ENCODE measurements at places on chromosomes 1 and 21.

DNA sequence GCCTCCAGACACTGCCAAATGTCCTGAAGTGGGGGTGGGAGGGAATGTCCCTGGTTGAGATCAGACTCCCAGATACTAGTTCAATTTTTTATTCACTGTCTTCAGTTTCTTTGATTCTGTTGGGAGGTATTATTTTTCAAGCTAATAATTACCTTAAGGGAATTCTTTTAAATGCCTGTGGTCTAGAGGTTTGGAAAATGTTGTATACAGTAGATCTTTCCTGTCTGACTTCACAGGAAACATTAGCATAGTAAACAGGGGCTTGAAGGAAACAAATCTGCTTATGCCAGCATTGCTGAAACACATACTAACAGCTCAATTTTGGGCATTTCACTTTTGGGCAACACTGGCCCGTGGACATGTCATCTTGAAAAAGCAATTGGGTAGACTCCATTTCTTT is 84.3 kb upstream of the HP1BP3 start:
- no peak for DNase-seq

DNA sequence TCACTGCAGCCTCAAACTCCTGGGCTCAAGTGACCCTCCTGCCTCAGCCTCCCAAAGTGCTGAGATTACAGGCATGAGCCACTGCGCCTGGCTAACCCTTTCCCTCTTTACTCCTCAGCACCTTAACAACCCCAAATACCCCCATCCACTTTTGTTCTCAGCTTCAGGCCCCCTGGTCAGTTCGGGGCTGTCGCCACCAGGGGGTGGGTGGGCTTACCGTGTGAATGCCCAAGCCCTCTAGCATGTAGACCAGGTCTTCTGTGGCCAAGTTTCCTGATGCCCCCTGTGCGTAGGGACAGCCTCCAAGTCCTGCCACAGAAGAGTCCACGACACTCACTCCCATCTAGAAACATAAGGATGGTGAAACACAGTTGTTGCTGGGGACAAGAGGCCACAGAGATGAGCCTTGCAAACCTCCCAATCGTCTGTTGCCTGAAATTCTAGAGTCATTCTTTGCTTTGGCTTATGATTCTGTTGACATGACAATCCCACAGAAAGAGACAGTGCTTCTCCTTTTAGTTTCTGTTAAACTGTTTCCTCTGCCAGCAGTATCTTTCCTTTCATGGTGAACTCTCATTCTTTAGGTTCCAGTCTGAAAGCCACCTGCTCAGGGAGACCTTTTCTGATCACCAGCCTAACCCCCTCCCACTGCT is 3.8 kb upstream of the GALE start:
- peak; percentile 44 for DNase-seq

DNA sequence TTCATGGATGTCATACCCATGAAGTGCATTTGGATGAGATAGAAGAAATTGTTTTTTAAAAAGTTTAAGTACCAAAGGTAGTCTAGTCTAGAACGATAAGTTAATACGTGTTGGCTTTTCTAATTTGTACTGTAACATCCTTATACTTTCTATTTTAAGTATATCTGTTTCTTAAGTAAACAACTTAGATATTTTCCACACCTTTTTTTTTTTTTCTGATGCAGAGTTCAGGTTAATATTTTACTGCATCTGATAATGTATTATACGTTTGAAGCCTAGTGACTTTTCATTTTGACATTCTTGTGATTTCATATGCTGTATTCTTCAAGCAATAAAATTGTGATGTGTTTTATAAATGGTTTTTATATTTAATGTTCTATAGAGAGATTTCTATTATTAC is 16.5 kb downstream of the DR1 start:
- no peak for DNase-seq

- DNase-seq = no peak
Observed at GRCh38 chr1:37438037-37438868, 36.1 kb upstream of the ZC3H12A start.

DNA sequence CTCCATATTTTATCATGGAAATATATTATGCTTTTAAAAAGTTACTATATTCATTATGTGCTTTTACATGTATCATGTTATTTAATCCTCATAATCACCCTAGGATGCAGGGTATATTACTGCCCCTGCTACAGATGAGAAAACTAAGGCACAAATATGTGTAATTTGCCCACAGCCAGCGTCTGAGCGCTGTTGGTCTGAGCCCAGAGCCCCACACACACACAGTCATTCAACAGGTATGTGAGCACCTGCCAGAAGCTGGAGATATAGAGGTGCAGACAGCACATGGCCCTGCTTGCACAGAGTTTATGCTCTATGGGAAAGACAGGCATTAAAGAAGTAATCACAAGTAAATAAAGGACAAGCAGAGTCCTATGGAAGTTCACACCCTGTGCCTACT is 49.8 kb upstream of the SEC16B start:
- DNase-seq = no peak

DNA sequence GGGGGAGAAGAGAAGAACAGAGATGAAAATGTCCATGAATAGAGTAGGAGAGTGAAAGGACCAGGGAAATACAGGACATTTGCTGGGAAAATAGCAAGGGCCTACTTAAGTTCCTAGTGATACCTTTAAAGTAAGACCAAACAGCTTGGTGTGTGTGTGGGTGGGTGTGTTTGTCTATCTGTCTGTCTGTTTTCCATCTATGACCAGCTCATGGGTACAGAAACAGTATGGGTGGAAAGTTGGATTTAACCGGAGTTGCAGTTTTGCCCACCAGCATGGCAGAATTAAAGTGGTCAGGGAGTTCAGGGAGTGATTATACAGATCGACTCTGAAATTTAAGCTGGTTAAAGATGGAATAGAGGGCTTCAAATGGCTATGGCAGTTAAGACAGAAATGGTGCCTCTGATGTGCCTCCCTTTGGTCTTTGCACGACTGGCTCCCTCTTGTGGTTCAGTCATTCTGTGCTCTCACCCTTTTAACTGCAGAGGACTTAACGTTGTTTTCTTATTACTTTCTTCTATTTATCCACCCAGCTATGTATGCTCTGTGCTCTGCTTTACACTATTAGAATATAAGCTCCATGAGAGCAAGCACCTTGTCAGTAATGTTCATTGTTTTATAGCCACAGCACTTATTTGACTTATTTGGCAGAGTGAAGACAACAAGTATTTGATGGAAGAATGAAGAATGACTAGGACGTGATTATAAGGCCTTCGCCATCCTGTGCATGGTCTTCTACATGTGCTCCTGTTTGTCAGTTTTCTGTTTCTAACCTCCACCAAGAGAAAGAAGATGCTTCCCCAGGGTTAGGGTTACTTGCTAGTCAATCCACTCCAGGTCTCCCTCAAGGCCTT is 72.7 kb upstream of the AK4 start:
- DNase-seq = peak; percentile 62

GRCh38 chr1:94002046-94002787 is 93.0 kb upstream of the GCLM start:
- no peak for DNase-seq

DNA sequence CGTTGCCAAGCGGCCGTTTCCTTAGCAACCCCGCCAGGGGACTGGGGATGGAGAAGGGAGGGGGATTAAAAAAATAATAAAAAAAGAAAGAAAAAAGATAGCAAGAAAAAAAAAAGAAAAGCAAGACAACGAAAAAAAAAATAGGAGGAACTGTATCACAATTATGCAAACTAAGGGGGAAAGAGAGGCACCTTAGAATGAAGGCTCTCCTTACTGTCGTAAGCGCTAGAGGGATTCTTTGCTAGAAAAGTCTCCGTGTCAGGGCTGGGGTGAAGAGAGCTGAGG is 625 bp upstream of the NEGR1 start:
- DNase-seq = no peak

- DNase-seq = no peak
Observed at GRCh38 chr1:230278376-230278775, 147.8 kb downstream of the PGBD5 start.

DNA sequence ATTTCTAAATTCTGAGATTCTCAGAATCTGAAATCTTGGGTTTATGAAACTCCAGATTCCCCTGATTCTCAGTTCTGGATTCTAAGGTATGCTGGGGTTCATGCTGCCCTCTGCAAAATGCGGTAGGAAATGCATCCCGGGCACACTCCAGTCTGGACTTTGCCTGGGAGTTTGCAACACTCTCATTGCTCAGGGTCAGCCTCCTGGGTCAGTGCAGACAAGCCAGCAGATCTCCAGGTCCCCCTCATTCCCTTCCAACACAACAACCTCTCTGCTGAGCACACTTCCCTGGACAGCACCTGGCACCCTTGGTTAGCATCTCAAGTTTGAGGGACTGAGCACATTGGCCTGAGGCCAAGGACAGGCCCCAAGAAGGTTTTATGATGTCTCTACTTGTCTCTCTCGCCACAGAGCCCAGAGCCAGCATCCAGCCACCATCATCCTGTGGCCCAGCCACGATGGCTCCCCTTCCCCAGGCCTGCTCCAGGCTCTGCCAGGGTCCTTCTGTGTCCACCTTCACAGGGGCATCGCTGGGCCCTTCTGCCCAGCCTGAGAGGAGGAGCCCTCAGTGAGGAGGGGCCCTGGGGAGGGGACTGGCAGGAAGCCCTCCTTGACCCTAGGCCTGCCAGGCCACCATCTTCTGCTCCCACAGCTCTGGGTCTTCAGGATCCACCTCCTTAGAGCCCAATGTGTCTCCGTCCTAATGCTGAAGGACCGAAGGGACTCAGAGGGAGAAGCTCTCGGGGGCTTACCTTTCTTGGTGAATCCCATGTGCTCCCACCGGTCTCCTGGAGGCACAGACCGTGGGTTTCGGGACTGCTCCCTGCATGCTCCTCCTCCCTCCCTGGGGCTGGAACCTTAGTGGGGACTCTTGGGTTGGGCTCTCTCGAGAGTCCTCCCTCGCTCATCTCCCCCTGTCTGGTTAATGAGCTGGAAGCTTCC is 550.7 kb downstream of the PTPRU start:
- no peak for DNase-seq

DNA sequence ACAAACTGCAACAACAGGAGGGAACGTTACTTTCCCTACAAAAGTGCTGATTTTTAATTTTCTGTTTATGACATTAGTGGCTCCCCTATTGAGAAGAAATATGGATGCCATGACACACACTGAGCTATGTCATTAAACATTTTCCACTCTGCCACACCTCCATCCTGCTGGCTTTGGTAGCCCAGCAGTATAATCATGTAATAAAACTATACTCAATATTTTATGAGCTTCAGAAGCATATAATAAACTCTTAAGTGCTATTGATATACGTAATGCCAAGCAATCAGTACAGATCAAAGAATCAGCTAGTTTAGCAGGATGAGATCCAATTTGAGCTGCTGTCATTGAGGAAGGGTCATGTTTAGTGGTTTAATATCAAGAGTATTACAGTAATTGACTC is 141.3 kb upstream of the LRRC7 start:
- no peak for DNase-seq

- no peak for DNase-seq
Observed at GRCh38 chr1:180489976-180490375, 12.4 kb downstream of the ACBD6 start.

GRCh38 chr1:2980073-2980791 is 41.0 kb upstream of the ACTRT2 start:
- no peak for DNase-seq

- DNase-seq = no peak
Observed at GRCh38 chr1:34277150-34277549, 100.4 kb downstream of the C1orf94 start.

GRCh38 chr1:229769006-229769405 is 143.0 kb downstream of the URB2 start:
- no peak for DNase-seq

GRCh38 chr1:111553196-111553595 is 49.8 kb upstream of the ADORA3 start:
- no peak for DNase-seq

GRCh38 chr21:41819236-41819855 is 52.5 kb upstream of the RIPK4 start:
- DNase-seq = no peak

DNA sequence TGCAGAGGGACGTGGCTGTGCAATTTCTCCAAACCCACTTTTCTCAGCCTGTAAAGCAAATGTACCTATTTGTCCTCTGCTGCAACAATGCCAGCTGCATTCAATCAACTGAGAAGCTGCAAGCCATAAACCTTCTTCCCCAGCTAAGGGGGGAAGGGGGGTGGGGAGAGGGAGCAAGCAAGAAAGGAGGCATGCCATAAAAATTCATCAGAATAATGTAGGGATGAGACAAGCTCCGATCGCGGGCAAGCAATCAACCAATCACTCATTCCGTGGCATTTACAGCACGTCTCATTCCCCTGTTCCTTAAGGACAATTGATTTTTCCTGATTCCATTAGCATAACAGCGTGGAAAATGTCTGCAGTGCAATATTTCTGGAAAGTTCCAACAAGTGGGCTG is 144.8 kb downstream of the DMRTA2 start:
- no peak for DNase-seq

DNA sequence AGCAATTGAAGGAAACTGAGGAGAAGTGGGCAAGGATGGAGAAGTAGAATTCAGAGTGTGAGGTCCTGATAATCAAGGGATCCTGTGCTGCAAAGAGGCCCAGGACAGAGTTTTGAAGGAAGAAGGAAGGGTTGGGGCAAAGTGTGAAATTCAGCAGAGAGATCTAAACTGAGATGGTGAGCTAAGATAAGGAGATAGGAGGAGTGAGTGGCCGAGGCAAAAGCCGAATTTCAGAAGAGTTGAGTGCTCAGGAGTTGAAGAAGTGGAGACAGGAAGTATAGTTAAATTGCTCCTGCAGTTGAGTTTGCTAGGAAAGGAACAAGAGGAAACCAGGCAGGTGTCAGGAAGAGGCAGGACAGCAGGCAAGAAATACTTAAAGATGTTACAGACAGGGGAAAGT is 16.4 kb upstream of the MAPKAPK2 start:
- no peak for DNase-seq

GRCh38 chr1:11650331-11650991 is 3.8 kb downstream of the FBXO2 start:
- peak; percentile 91 for DNase-seq

- DNase-seq = no peak
Observed at GRCh38 chr1:33394770-33395169, 36.1 kb downstream of the PHC2 start.

GRCh38 chr1:11362547-11363021 is 89.6 kb downstream of the UBIAD1 start:
- DNase-seq = peak; percentile 54

- DNase-seq = no peak
Observed at GRCh38 chr1:194056169-194056568, 869.8 kb upstream of the B3GALT2 start.

DNA sequence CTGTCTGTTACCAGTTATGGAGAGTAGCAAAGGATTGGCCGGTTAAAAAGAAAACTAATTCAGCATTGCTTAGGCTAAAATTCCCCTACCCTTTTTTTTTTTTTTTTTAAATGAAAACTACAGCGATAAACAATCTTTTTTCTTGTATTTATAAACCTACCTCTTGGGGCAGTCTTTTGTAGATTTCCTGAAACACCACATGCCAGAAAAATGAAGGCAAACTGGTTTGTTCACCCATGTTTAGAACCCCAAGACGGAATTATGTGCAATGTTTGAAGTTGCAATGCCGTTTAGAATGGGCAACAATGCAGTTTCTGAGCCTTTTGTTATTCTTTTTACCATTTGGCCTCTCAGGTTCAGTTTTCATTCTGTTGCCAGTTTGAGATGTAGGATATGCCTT is 59.1 kb downstream of the PRDM2 start:
- peak; percentile 41 for DNase-seq

DNA sequence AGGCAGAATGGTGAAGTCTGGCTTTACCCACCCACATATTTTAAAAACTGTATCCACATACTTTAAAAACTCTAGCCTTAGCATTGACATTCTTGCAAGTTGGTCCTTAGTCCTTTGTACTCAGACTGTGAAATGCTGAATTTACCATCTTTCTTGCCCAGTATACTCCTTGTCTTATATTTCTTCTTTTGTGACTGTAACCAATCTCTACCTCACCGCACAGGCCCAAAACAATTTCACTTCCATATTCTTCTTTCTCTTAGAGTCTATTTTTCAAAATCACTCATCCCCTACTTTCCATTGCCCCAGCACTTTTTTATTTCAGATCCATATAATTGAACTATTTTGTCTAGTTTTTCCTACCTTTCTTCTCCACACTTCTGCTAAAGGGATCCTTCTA is 892.4 kb upstream of the B3GALT2 start:
- no peak for DNase-seq

Measured in ELF-1 (cell line).